ENCODE measurements at places on chromosomes 5 and 9.

DNA sequence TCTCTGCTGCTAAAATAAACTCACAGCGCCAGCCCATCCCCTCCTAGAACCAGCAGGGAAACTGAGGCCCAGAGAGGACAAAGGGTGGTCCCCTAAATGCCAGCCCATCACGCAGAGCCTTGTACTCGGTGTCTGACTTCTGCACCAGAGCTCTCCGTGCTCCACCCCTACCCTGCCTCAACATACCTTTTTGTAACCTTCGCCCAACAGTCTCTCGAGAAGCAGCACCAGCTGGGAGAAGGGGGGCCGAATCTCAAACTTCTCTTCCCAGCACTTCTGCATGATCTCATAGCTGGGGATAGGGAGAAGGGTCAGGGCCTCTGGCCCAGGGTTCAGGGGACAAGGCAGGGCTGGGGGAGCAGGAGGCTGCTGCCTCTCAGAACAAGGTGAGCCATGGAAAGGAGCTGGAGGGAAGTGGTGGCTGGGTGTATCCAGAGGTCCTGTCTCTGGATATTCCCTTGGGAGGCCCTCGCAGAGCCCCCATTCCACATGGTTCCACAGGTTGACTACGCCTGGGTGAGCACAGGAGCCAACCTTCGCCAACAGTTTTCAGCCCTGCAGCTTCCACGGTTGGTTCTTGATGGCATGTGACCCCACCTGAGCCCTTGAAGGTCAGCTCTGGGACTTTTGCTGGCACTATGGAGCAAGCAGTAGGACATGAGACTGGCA lies 32.3 kb upstream of the CSF1R start:
- DNase-seq = no peak

DNA sequence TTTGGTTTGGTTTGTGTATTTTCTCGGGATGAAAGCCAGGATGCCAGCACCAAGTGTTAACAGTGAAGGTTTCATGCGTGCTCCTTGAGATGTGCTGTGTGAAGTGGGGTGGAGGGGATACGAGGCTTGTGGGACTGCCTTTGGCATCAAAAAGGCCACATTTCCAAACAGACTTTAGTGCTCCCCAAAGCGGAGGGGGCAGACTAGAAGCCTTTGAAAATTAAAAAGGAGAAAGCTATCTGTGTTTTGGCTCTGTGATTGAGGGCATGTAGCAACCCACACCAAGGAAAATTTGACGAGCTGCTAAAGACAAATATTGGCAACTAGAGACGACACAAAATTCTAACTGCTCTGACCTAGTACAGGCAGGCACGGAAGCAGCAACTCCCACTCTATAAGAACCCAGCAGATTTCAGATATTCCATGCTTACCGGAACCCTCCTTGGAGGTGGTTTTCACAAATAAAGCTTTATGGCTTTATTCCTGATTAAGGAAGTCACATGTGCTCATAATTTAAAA lies 154.5 kb downstream of the ARSB start:
- DNase-seq = no peak

GRCh38 chr5:160297004-160297403 lies 15.4 kb downstream of the CCNJL start:
- DNase-seq = no peak

GRCh38 chr5:55900068-55900467 lies 48.9 kb downstream of the IL31RA start:
- no peak for DNase-seq

GRCh38 chr5:19940192-19940591 lies 47.8 kb downstream of the CDH18 start:
- DNase-seq = no peak

- DNase-seq = no peak
These were observed 236.6 kb upstream of the RASEF start for GRCh38 chr9:83299571-83299970.

DNA sequence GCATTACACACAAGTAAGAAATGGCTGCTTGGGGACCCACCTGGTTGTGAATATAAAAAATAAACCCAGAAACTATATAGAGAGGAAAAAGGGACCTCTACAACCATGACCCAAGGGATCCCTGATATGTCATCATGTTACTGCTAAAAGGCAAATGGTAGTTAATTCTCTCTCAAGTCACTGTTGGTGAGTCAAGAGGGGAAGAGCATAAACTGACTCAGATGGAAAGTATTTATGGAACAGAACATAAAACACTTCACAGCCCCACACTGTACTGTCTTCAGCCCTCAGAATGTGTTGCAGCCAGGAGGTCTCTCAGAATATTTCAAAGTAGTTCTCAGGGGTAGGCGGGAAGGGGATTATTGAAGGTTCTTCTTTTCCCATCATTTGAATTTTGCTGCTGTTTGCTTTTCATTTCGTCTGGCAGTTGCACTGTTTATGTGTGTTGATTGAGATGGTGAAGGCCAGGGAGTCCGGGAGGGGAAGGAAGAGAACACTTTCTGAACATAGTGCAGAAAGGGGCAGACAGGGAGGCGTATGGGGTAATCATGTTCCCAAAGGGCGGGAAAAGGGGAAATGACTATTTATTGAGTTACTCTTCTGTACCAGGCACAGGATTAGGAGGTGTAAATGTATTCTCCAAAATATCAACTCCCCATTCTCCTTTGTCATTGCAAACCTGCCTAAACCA lies 85.5 kb downstream of the TEK start:
- no peak for DNase-seq

GRCh38 chr9:13116292-13116691 lies 163.2 kb downstream of the MPDZ start:
- no peak for DNase-seq

- no peak for DNase-seq
These were observed 252.8 kb downstream of the PSAT1 start for GRCh38 chr9:78549711-78550110.

- no peak for DNase-seq
These were observed 32.9 kb upstream of the STX17 start for GRCh38 chr9:99873531-99873930.

GRCh38 chr9:18061856-18062255 lies 412.1 kb upstream of the ADAMTSL1 start:
- DNase-seq = no peak

GRCh38 chr9:33044677-33045282 lies 19.7 kb downstream of the DNAJA1 start:
- DNase-seq = no peak

GRCh38 chr5:78801413-78801812 lies 152.8 kb upstream of the LHFPL2 start:
- DNase-seq = no peak

GRCh38 chr9:12781226-12781733 lies 6.5 kb downstream of the LURAP1L start:
- no peak for DNase-seq

DNA sequence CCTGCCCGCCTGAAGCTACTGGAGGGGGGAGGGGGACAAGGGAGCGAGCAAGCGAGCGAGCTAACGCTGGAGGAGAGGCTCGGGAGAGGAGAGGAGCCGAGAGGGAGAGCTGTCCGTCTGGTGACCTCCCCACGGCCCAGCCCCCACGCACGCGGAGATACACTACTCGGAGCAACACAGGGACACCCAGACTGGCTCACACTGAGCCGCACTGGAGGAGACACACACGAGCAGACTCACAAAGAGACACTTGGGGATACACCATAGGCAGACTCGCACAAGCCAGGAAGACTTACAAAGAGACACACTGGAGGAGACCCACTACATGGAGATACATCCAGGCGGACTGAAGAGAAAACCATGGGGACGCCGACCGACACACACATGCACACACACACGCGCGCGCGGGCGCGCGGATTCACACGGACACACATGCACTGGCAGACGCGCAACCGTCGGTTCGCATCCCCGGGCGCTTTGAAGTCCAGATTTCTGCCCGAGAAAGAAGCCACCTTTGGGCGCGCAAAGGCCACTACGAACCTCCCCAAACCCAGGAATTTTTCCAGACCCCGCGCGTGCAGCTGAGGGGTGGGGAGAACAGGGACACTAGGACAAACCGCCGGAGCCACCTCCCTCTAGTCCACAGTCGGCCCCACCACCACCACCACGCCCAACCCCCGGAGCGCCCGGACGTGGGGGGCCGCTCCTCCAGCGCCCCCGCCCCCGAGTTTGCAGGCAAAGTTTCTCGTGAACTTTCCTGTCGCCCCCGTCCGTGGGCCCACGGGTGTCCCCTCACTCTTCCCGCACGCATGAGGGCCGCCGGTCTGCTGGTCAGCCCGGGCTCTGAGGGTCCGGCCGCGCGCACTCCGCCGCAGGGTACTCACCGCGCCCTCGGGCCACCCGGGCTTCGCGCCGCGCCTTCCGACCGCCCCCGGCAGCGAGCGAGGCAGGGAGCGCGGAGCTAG lies 571 bp downstream of the CNTFR start:
- no peak for DNase-seq

- peak; percentile 60 for DNase-seq
These were observed 93.4 kb downstream of the KCNIP1 start for GRCh38 chr5:170597109-170597751.

- DNase-seq = no peak
These were observed 31.2 kb upstream of the NDUFB6 start for GRCh38 chr9:32603914-32604852.

GRCh38 chr9:137969008-137969407 lies 91.4 kb downstream of the CACNA1B start:
- no peak for DNase-seq

DNA sequence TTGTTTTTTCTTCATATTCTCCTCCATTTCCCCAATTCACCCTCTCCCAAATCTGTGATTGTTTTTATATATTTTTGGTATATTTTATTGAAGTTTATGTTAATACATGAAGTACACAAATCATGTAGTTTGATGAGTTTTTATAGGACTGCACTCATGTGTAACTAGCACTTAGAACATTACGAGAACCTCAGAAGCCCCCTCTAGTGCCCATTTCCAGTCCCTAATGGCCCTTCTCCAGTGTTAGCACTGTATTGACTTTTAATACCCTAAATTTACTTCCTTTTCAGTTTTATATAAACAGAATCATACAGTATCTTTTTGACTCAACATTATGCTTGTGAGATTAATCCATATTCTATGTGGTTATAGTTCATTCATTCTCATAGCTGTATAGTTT lies 18.5 kb upstream of the FKTN start:
- no peak for DNase-seq

GRCh38 chr5:83036991-83037575 lies 40.1 kb downstream of the TMEM167A start:
- no peak for DNase-seq

- DNase-seq = no peak
These were observed 67.7 kb downstream of the NR2F1-AS1 start for GRCh38 chr5:93513298-93513697.

DNA sequence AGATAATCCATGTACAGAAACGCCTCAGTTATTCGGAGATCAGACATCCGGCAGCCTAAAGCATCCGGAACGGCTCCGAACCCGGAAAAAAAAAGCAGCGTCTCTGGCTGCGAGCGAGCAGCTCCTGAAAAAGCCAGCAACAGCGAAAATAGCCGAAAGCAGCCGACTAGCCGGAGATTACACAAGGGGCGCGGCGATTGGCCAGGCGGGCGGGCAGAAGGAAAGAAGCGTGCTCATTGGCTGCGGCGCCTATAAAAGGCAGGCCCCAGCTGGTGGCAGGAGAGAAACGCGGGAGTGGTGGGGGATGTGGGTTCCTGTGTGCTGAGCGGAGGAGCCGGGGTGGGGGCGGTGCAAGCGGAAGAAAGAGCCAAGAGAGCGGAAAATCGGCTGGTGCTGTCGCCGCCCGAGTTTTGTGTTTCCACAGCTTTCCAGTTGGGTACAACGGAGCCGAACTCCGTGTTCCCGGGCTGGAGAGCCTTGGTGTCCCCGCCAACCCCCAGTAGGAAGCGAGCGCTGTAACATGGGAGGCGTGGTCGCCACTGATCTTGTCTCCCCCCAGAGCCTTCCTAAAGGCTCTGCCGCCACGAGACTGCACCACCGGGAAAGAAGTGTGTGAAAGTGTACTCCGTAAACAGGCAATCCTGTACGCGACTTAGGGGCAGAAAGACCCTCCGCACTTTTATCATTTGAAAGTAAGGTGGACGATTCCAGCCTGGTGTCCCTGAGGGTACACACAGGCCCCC lies at the start of gene ARL15:
TSS of gene ARL15 (minus strand) at position 141 of the 743 bp plus-strand sequence.
- peak; percentile 97 for DNase-seq

DNA sequence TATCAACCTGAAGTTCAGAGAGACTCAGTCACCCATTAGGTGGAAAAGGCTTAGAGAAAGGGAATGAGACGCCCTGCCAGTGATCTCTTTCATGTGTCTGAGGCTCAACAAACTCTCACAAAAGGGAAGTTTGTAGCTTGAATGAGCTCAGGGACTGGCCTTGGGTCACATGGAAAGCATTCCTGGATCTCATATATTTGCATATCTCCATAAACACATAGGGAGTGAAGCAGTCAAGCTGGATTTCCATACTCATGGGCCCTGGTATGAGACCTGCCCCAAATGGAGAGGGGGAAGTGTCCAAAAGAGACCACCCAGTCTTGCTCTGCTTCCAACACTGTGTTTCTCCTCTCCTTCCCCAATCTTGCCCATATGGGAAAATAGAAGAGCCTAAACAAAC lies 26.4 kb upstream of the PRUNE2 start:
- DNase-seq = no peak

DNA sequence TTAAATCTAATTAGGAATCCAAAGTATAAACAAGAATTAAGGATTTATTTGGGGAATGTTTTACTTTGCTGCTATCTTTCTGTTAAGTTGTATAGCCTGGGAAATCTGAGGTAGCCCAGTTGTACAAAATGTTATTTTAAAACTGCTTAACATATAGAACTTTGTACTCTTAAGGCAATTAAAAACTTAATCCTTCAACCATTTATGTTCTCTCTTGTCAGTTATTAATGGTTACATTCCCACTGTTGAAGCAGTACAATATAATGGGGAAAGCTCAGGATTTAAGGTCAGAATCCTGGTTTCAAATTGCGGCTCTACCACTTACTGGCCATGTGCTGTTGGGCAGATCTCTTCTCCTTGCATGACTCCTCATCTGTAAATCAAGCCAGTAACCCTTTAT lies 32.7 kb downstream of the FBXO38 start:
- DNase-seq = no peak

DNA sequence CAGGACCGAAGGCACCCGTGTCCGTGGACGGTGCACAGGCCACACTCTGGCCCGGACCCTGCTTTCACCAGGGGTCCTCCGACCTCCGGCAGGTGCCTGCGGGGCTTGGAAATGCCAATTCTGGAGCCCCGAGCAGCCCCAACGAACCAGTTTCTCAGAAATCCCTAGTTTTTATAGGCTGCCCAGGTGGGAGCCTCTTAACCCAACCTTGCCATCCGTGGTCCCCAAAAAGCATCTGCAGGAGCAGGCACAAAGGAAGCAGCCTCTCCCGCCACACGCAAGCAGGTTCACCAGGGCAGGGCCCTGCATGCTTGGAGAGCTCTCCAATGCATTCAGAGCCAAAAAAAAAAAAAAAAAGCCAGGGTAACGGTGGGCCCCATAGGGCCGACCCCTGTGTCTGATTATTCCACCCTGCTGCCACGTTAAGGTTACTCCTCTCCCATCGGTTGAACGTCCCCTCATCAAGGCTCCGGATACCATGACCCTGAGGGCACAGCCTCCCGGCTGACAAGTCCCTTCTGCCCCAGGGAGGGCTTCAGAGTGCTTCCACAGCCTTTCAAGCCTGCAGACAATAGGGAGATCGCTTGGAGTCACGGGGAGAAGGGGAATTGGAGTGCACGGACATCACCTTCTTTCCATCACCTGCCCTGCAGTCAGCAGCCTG lies 796 bp upstream of the TPRN start:
- DNase-seq = no peak
